NCI-H187 treated with DMSO at 0.1 percent for 48 hours (cell line): ENCODE measurements at places on chromosomes 16 and 17.
A peak's percentile ranks its signal among the peaks of the same experiment; 100 is the strongest.

DNA sequence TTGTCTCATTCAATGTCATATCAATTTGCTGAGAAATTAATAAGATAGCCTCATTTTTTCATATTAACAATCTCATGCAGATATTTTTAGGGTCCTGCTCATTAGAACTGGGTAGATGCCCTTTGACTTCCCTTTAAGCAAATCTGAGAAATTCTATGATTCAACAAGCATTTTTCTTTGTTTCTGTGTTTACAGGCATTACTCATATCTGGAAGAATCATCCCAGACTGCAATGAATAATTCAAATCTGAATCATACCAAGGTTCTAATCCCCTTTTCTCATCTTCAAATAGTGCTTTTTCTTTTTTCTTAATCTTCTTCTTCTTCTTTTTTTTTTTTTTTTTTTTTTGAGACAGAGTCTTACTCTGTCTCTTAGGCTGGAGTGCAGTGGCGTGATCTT is 69.2 kb upstream of the KIFC3 start:
- DNase-seq, result no peak

DNA sequence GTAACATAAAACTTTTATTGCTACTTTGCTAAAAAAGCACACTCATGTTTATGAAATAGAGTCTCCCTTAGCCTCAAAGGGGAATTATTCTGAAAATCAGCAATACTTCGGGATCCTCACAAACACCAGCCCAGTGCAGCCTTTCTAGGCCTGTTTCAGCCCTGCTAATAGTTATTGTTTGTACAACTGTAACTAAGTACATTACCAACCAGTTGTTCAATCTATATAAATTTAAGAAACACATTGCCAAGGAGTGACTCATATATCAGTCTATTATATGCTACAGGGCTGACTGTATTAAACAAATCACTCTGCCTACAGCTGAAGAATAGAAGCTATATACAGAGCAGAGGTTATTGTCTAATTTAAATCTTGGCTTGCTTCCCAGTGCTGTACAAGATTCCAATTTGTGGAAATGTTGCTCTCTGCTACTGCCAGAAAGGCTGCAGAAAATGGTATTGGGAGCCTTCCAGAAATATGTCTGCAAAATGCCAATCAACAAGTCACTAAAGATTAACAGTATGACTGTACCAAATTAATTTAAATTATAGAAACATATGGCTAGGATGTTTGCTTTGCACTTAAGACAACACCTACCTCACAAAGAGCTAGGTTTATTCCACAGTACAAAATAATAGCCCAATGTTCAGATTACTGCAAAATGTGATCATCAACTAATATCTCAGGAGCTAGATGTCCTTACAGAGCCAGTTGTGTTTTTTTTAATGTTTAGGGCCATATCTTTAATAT is 49.7 kb downstream of the TOX3 start:
- DNase-seq, result no peak

- no peak for DNase-seq
Observed at GRCh38 chr17:72244494-72244893, 123.7 kb downstream of the SOX9 start.

DNA sequence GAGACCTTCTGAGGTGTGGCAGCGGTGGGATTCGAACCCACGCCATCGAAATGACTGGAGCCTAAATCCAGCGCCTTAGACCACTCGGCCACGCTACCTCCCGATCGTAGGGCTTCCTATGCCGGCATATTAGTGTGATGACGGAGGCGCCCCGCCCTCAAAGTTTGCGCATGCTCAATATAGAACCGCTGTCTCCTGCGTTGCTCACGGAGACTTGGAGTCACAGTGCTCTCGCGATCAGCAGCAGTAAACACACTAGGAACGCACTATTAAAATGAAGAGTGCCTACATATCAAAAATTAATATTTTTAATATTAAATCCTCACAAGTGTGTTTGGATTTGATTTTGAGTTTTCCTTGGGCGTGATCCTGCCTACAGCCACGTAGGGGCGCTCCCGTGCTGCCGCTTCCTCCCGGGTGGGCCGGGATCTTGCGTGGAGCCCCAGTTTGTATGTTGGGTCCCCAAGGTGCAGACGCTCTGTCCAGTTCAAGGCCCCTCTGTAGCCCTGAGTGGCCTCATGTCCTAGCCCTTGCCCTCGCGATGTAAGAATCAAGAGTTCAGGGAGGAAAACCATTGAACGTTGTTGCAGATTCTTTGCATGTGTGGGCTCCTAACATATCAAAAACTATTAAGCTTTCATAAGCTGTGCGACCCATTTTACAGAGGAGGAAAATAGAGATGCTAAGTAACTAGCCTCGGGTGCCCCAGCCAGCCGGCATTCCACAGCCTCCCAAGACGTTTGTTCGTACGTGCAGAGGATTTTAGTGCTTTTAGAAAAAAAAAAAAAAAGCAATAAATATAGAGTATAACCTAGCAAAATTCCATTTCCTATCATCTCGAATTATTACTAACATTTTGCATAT is 10.2 kb upstream of the EEF2K start:
- no peak for DNase-seq

GRCh38 chr16:22073350-22073749 is 19.0 kb upstream of the VWA3A start:
- no peak for DNase-seq

DNA sequence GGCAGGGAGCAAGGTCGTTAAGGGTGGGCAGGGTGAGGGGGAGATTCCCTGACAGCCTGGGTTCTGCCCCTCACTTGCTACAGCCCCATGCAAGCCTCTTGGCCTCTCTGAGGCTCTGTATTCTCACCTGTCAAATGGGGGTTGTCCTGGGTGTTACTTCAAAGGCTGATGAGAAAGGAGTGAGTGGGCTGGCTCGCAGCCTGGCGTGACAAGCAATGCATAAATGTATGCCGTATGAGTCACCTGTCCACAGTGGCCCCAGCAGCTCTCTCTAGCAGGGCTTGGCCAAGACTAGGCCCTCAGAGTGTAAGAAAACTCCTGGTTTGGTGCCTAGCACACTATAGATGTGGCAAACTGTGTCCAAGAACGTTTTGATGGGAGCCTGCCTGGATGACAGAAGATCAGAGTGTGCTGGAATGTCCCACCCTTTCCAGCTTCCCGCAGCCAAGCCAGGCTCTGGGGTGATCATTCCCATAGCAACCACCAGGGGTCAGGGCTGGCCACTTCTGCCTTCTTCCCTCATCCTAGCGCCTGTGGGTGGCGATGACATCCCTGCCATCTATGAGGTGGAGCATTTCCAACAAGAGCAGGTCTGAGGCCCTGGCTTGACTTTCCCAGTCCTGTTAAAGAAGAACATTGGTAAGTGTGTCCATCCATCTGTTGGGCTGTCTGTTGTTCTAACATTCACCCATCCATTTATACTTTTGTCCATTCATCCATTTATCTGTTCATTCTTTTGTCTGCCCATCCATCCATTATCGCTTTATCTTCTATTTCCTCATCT is 37.2 kb upstream of the ADGRG1 start:
- no peak for DNase-seq

DNA sequence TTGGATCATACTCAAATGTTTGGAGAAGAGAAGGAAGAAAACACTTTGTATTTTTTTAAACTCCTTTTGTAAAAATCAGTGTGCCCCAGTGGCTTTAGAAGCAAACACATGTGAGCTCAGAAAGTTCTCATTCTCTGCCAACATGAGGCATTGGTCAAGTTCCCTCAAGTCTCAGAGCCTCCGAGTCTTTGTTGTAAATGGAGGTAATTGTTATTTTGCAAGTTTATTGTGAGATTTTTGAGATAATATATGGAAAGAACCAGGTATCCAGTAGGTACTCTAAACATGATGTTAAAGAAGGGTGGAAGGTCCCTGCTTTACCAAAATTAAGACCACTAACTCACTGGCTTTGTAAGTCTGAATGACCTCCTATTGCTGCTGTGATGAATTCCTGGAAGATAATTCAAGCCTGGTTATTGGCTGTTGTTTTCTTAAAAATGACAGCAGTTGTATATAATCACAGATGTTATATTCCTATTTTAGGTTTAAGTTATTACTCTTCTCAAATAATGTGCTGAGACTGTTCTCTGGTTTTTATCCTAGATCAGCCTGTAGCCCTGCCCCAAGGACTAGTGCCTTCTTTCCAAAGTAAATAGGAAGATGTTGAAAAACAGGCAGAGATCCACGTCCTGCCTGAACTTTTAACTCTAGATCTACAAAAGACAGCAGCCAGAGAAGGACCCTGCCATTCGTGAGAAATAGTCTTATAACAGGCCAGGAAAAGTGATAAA is 2.4 kb downstream of the HLF start:
- no peak for DNase-seq

DNA sequence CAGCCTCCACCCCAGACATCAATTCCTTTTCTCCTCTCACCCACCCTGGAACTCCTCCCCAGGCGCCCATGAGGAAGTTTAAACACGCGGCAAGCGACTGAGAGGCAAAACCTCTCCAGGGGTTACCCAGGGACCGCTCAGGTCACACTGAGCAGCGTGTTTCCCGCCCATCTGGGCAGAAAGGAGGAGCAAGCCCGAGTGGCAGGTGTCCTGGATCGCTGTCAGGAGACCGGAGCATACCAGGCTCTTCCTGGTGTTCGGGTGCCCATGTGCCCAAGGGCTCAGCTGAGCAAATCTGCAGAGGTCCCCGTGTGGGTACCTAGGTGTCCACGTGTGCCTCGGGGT is 491 bp downstream of the SLC25A19 start:
- peak; percentile 31 for DNase-seq

DNA sequence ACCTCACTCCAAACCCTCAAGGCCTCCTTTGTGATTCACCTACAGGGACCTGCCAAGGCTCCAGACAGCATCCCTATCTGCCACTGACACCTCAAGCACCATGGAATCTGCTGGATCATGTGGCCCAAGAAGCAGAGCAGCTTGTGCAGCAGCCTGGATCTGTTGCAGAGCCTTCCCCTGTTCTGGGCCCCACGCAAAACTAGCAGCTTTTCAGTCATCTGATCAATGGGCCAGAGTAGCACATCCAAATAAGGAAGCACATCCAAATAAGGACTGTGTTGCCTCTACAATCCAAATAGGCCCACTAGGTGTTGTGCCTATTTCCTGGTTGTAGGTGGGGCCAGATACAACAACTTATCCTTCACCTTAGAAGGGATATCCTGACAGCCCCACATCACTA is 97.1 kb upstream of the GNAO1 start:
- no peak for DNase-seq

GRCh38 chr16:31270795-31271194 is 11.0 kb downstream of the ITGAM start:
- no peak for DNase-seq

- DNase-seq, result peak; percentile 33
Observed at GRCh38 chr17:43398724-43399595, at the start of gene ARL4D. Gene ARL4D, plus strand, starts transcription at chr17:43398993. Its CDS starts 740 bp downstream, at chr17:43399733.

DNA sequence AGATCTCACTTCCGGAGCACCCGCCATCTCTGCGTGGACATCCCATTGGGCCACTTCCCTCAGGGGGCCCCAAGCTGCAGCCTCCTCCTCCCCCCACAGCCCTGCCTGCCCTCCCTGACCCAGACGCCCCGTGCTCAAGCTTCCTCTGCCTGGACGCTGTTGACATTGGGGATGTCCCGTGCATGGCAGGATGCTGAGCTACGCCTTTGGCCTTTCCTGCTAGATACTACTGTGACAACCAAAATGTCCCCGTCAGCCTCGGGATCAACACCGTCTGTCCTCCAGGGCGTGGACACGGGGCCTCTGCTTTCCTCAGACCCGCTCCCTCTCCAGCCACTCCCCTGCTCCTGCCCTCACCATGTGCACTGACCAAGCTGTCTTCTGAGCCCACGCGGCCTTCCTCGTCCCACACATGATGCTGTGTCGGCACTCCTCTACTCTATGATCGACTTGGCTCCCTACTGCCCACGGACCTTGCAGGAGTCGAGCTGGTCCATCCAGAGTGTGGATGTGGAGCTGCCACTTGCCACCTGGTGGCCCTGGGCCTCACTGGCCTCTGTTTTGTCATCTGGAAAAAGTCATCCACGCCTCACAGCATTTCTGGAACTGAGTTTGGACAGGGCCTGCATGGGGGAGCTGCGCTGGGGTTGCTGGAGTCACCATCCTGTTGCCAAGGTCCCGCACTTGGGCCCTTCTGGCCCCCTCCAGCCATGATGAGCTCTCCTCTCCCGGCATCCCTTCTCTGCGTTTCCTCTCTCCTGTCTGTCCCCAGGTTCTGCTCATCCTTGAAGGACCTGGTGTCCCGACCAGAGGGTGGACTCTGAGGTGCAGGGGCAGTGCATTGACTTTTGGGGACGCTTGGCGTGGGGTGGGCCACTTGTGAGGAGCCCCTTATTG is 221.7 kb upstream of the CIBAR2 start:
- DNase-seq, result no peak

- DNase-seq, result no peak
Observed at GRCh38 chr17:10673312-10673711, 16.2 kb upstream of the MYH3 start.

- no peak for DNase-seq
Observed at GRCh38 chr16:89410794-89411309, 79.5 kb downstream of the ANKRD11 start.

GRCh38 chr16:27704252-27704651 is 154.3 kb downstream of the KATNIP start:
- no peak for DNase-seq

DNA sequence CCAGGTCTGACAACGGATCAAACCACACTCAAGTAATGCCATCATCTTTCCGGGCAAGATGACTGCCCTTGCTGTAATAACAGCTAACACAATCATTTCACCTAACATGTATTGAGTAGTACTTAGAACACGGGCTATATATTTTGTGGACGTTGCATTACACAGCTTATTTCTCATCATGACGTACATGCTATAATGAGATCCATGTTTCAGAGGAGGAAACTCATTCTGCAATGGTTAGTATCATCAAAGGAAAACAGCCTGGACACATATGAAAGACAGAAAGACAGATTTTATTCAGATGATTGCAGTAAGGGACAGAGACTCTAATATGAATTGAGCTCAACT is 446.7 kb downstream of the HS3ST3B1 start:
- no peak for DNase-seq

GRCh38 chr17:10557422-10557821 is 8.0 kb upstream of the MYH2 start:
- no peak for DNase-seq

GRCh38 chr16:27154705-27155521 is 48.4 kb upstream of the KDM8 start:
- DNase-seq, result no peak

DNA sequence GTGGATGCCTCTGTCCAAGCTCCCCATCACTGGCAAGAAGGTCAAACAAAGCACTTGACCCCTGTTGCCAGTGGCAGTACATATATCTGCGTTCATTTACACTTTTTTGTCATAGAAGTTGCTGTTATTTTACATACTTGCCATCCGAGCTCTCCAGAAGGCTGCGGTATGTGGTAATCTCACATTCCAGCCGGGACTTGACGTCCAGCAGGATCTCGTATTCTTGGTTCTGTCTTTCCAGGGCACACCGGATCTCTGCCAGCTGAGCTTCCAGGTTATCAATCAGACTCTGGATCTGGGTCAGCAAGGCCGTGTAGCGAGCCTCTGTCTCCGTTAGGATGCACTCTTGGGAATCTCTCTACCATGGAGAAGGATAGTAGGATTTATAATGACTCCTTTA is 6.6 kb downstream of the KRT39 start:
- DNase-seq, result no peak
